Adipocyte (in vitro differentiated cells): ENCODE measurements at places on chromosomes 13 and 19.

DNA sequence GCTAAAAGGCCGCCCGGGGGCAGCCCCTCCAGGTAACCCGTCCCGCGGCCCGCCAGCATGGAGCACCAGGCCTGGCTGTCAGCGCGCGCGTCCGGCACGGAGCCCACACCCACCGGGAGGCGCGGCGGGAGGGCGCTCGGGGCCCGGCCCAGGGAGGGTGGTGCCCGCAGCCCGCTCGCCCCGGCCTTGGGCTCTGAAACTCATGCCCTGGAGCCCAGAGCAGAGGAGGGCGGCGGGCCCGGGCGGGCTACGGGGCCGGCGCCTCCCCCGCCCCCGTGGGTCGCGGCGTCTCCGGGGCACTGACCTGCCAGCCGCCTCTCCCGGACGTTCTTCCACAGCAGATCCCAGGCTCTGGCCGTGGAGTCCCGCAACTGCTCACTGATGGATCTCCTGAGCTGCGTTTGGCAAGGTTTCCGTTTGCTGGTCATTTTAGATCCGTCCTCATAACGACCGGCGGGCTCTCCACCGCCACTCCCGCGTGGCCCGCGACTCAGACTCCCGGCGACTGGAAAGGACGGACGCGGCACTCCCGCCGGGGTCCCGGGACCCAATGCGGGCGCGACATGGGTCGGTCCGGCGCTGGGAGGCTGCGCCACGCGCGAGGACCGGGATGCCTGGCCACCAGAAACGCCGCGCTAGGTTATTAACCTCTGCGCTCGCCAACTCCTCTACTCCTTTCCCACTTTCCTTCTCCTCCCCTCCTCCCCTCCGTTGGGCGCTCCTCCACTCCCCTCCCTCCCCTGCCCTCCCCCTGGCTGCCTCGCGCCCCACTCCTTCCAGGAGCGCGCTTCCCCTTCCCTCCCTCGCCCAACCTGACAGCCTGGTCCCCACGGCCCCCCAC lies 64.7 kb upstream of the STARD13 start:
- DNase-seq = peak; percentile 73

GRCh38 chr13:112456138-112457056 lies 80.2 kb downstream of the SPACA7 start:
- DNase-seq = no peak

DNA sequence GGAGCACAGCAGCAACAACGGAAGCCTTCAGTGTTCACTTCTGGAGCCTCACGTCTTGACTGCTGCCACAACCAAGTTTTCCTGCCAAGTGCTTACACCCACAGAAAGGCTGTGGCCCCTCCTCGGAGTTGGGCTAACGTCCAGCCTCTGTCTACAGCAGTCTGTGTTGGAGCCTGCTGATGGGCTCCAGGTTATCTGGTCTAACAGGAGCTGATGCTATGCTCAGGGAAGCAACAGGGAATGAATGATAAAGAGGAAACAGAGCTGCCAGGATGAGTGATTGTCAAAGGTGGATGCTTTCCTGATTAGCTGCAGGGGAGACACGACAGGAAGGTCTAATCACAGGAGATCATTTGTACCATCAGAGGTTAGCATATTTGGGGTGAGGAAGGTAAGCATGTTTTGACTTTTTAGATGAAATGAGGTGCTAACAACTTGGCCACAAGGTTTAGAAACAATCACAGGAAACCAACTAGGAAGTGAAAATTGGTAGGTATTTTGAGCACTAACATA lies 53.8 kb upstream of the RCBTB2 start:
- DNase-seq = no peak

DNA sequence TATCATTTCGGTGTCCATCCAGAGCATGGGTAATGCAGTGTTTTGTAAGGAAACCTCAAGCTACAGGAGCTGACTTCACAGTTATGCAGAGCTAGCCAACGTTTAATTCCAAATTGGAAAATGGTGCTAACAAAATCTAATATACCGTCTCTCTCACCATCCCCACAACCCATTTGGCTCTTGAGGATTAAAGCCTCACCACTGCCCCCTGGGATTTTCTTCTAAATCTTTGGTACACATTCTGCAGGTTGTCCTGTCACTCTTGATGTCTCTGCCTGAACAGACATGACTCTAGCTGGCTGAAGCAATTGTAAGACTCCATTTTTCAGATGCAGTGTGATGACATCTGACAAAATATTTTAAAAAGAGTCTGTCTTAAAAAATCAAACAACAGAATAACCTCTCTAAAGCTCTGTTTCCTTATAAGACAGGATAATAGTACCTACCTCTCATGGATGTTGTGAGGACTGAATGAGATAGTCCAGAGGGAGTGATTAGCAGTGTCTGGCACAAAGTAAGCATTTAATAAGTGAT lies 451.8 kb downstream of the SUCLA2 start:
- no peak for DNase-seq

DNA sequence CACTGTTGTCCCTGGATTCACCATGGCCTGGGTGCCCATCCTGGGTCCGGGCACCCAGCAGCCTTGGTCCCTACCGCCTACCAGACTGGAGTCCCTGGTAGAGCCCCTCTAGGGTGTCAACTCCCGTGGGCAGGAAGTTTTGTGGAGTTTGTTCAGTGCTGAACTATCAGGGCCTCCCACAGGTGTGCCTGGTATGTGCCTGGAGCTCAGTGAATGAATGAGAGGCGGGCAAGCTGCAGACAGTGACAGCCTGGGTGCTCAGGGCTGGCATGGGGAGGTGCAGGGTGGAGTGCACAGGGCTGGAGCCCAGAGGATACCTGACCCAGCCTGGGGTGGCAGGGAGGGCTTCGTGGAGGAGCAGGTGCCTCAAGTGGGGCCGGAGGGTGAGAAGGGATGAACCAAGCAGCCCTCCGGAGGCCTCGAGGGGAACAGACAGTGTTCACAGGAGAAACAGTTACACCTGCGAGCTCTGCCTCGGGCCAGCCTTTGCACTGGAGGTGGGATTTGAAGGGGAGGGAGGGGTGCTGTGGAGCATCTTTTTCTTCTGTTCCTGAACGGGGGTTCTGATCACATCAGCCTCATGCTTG lies 29.6 kb downstream of the PAK4 start:
- no peak for DNase-seq

- peak; percentile 4 for DNase-seq
These were observed 3.5 kb downstream of the LGALS7B start for GRCh38 chr19:38792250-38793111.

- no peak for DNase-seq
These were observed 459.2 kb downstream of the MYO16 start for GRCh38 chr13:109088624-109088917.

- DNase-seq = no peak
These were observed 24.2 kb upstream of the FBL start for GRCh38 chr19:39870171-39870971.

DNA sequence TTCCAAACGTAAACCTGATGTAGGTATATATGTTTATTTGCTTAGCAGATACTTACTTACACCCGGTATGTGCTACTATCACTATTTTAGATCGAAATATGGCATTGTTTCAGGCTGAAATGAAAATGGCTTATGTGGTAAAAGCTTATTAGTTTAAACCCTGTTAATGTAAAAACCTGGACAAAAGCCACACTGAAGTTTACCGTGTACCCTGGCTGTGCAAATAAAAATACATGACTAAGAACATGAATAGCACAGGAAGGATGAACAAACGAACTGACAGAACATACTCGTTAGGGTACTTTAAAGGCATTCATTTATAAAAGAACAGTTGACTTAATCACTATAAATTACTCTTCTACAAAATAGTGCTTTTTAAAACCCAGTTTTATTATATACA lies 6.6 kb downstream of the CLDN10 start:
- DNase-seq = no peak

DNA sequence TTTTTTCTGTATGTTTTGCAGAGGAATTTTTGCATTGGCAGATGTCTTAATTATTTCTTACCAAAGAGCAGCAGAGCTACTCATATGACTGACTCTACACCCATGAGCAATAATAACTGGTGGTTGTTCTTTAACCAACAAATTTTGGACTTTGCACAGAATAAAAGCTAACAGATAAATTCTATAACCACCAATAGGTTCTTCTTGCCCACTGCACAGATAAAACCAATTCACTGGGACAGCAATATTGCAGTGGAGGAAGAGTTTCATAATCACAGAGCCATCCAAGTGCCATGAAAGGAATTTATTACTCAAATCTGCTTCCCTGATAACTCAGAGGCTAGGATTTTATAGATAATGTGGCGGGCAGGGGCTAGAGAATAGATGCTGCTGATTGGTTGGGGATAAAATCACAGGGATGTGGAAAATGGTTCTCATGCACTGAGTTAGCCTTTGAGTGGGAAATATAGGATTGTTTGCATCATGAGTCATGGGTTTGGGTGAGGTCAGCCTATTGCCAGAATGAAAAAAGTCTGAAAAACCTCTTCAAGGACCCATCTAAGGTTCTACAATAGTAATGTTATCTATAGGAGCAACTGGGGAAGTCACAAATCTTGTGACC lies 104.3 kb upstream of the PCDH17 start:
- DNase-seq = no peak

DNA sequence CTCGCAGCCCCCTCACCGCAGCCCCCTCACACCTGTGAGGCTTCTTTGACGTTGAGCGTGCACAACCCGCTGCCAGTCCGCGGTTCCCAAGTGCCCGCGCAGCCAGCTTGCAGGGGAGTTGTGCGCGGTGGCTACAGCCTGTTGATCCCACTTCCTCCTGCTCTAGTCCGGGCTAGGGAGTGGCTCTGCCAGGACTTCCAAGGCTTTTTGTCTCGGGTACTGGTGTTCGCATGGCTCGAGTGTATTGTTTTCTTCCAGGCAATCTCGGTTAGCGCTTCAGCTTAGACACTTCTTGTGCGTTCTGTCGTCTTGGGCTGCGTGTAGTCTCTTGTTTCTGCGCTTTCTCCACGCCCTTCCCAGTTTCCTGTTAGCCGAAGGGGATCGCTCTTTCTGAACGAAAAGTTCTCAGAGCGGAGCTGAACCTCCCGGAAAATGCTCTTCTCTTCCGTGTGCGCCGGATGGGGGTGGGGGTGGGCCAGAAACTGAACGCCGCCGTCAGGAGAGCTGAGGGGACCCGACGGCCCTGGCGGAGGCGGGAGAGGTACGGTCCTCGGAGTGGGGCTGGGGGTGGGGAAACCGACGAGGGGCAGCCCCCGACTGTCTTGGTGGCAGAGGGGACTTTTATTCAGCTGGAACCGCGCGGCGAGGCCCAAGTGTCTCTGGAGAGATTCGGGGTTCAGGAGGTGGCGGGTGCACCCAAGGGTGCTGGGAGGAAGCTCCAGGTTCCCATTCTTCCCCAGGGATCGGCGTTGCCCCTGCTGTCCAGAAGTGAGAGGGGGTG lies 697 bp upstream of the DGKH start:
- peak; percentile 80 for DNase-seq

GRCh38 chr13:28530729-28531076 lies 35.8 kb upstream of the FLT1 start:
- peak; percentile 44 for DNase-seq

DNA sequence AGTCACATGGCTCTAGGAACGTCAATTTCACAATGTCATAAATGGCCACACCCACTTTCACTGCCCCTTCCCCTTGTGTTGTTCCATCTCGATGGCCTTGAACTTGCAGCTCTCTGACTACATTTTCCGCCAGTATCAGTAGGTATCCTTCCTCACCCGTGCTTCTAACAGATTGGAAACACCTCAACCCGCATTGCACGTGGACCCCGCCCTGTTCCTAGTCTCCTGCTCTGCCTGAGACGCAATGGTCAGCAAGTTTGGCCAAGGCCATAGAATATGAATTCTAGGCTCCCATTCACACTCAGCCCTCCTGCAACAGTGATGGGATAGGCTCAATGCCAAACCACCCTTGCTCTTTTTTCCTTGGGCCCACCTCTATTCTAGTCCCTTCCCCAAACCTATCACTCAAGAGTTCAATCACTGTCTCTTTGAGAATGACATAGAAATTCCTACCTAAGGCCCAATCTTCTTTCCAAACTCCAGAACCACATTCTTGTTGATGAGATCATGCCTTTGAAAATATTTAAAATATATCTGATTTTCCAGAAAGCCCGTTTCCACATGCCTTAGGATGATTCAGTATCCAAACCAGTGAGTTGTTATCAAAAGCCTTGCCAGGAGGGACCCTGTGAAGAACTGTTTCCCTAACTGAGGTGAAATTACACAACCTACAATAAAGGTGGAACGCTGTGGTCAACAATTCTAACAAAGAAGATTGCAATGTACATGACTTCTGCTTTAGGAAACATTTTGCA lies 334.6 kb downstream of the MYO16 start:
- peak; percentile 62 for DNase-seq

GRCh38 chr13:93690139-93690538 lies 463.5 kb downstream of the GPC6 start:
- peak; percentile 69 for DNase-seq

GRCh38 chr13:45434556-45435371 lies 16.6 kb upstream of the SLC25A30 start:
- DNase-seq = no peak

GRCh38 chr13:113637262-113638160 lies 20.5 kb downstream of the ATP4B start:
- no peak for DNase-seq

DNA sequence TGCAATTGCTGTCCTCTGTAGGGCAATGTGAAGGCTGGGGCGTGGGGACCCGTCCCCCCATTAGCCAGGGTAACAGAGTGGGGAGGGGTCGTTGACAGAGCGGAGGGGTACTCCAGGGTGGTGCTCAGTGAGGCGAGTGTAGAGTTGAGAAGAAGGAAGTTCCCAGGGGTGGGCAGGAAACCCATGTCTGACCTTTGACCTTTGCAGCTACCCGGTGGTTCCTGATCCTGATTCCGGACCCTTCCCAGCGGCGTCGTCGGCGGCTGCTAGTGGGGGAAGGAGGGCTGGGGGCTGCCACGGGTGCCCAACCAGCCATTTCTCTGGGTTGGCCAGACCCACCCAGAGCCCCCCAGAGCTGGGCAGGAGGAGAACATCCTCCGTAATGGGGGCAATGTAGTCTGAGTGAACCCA lies 2.1 kb upstream of the PLVAP start:
- no peak for DNase-seq

- DNase-seq = no peak
These were observed 40.3 kb downstream of the SPRYD7 start for GRCh38 chr13:49895826-49896225.

GRCh38 chr13:104796581-104796980 lies 1730.4 kb upstream of the SLC10A2 start:
- DNase-seq = no peak

GRCh38 chr13:49827891-49828290 lies 35.4 kb upstream of the KPNA3 start:
- DNase-seq = no peak

DNA sequence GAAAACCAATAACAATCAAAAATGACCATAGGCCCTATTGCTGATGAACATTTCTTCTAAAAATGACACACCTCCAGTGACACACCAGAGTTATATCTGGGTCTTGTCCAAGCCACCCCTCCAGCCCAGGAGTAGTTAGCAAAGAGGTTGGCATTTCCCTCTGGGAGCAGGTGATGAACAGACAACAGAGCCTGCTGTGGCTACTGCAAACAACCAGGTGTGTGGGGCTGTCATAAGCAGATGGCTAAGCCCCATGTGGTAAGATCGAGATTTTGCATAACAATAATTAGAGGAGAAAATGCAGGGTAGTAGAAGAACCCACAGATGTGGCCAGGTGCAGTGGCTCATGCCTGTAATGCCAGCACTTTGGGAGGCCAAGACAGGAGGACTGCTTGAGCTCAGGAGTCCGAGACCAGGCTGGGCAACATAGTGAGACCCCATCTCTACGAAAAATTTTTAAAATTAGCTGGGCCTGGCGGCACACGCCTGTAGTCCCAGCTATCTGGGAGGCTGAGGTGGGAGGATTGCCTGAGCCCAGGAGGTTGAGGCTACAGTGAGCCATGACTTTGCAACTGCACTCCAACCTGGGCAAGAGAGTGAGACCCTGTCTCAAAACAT lies 5.0 kb downstream of the XRCC1 start:
- no peak for DNase-seq

GRCh38 chr19:5080030-5080654 lies 111.2 kb downstream of the KDM4B start:
- DNase-seq = no peak
